ENCODE measurements at places on chromosomes 16 and 17. TPM values are rescaled to one million over a fixed set of nuclear protein-coding genes. Genes with fewer than 3 reads are reported as not detected.

GRCh38 chr16:79897104-79897452, 296.5 kb upstream of the MAF start:
- no peak for DNase-seq

DNA sequence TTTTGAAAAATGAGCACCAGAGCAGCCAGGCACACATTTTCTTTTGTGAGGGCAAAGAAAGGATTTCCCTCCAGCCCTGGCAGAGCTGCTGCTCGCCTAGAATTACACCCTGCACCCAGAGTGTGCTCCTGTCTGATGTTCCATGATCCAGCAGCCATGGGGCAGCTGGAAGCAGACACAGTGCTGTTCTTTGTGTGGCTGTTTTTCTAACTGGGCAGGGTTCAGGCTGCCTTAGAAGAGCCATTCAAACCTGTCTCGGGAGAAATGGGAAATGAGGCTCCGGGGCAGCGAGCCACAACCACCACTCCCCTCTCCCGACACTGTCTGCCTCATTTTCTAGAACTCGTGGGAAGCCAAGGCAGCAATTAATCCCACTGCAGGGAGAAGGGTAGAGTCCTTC, 28.9 kb downstream of the LITAF start:
- DNase-seq, result no peak

GRCh38 chr16:16989368-16989767, 481.4 kb downstream of the XYLT1 start:
- DNase-seq, result no peak

DNA sequence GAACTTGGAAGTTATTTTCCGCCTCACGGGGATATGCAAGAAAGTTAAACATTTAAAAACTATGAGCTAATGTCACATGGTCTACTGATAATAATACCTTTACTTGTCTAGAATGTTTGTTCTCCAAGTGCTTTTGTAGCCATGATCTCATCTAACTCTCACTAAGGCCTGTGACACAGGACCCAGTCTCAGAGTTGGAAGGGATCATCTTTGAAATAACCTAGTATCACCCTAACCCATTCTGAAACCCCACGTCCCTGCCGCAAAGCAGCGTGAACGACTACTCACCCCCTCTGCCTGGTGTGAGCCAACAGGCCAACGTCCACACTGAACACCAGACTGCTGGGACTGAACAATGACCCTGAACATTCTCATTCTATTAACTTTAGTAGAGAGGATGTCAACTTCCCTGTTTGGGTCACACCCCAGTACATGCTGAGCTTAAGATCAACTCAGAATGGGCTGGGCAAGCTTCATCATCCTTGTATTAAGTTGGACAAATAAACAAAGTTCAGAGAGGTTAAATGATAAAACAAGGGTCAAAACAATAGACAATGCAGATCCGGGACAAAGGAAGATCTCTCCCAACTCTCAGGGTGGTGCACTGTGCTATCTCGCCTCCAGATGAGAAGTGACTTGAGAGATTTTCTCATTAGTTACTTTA, 54.8 kb upstream of the BCAR1 start:
- DNase-seq, result no peak

DNA sequence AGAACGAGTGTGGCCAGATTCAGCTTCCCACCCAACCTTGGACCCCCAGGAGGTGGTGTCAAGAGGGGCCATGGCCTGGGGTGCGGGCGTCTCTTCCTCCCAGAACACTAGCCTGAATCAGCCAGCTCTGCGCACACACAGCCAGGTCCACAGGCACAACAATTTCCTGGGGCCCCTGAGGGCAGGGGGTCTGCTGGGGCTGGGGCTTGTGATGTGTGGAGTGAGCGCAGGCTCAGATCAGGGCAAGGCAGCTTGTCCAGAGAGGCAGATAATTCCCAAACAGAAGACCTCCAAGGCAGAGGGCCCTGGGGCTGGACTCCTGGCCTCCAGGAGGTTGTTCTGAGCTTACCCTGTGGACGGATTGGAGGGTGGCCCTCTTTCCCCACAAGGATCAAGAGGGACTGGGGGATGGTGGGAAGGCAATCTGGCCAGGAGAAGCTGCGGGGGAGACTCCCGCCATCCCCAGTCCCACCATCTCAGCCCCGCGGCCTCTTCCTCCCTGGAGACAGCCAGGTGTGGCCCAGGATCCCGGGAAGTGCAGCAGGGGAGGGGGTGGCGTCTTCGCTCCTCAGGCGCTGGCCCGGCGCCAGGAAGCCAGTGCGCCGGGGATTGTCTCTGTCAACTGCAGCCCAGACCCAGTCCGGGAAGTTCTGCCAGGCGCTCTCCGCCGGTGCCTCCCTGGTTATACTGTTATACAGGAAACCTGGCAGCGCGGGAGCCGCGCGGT, 52.0 kb upstream of the AMZ2 start:
- no peak for DNase-seq

GRCh38 chr16:72426386-72426785, 254.4 kb upstream of the PMFBP1 start:
- no peak for DNase-seq

- peak; percentile 83 for DNase-seq
Observed at GRCh38 chr16:695355-696089, 5.3 kb upstream of the WDR24 start.

DNA sequence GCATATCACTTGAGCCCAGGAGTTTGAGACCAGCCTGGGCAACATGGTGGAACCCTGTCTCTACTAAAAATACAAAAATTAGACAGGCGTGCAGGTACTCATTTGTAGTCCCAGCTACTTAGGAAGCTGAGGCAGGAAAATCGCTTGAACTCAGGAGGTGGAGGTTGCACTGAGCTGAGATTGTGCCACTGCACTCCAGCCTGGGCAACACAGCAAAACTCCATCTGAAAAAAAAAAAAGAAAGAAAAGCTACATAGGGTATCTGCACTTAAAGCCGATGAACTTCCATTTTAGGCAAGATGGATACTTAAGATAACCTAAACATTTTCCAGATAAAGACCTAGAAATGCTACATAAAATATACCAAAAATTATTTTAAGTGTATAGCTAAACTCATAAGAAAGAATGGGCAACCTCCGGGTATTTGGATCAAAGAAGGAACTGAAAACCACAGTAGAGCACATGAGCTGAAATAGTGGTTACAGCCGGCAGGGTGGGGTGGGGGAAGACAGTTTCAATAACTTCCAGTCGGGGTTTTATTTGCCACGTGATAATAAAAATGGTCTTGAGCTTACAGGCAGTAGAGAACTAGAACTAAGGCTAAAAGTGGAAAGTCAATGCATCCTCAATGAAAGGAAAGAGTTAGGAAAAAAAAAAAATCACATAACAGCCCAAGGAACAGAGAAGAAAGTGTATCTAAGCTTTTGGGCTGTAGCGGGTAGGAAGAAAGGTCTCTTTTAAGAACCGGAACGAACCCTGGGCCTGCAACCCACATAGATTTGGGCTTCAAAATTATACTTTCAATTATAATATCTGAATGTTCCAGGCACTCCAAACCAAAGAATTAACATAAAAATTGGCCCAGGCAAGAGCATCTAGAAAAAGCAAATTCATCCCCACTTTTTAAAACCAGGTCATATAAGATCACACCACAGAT, 53.1 kb downstream of the CFDP1 start:
- DNase-seq, result peak; percentile 24

DNA sequence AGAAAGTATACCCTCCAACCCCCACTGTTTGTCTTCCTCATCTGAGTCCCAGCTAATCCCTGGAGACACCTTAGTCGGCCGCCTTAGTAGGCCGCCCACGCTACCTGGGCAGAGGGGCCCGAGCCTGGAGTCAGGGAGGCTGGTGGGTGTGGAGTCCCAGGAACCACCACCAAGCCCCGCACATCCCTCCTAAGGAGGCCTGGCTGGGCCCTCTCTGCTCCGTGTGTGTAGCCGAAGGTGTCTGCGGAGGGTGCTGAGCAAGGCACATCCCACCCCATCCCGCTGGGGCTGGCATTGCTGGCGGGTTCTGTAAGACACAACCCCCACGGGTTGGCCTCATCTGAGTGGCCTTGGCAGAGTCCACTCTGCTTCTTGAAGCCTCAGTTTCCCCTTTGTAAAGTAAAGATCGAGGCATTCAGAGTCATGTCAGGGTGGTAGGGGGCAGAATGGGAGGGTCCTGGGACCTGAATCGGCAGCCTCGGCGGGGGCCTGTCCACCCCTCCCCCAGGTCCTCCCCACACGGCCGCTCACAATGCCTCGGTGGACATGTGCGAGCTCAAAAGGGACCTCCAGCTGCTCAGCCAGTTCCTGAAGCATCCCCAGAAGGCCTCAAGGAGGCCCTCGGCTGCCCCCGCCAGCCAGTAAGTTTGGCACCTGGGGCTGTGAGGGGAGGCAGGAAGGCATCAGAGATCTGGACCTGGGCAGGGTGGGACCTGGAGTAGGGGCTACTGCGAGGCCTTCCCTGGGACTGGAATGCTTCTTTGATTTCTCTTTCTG, 15.2 kb upstream of the ADGRG3 start:
- no peak for DNase-seq

DNA sequence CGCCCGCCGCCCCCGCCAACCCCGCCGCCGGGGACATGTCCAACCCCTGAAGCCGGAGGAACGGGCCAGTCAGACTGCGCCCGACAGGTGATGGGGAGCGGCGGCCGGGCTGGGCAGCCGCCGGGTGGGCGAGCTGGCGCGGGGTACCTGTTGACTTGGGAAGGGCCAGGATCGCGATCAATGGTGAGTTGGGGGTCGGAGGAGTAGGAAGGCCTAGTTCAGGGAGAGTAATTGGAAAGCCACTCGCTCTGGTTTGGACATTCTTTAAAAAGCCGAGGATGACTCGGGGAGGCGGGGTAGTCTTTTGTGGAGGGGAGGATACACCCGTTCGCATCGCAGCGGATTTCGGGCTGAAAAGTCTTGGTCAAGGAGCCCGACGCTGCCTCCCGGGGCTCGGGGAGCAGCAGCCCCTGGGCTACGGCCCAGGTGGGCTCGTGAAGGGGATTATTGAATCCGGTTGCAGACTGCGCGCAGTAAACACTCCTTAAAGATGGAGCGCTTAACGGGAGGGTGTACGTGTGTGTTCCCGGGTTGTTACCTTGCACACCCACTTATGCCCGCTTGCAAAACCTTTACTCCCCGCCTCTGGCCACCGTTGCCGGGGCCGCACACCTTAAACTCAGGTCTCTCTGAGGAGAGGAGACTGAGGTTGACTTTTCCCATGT, 123.8 kb downstream of the GOSR1 start:
- DNase-seq, result no peak

- no peak for DNase-seq
Observed at GRCh38 chr16:85678821-85679220, 9.9 kb downstream of the GINS2 start.

DNA sequence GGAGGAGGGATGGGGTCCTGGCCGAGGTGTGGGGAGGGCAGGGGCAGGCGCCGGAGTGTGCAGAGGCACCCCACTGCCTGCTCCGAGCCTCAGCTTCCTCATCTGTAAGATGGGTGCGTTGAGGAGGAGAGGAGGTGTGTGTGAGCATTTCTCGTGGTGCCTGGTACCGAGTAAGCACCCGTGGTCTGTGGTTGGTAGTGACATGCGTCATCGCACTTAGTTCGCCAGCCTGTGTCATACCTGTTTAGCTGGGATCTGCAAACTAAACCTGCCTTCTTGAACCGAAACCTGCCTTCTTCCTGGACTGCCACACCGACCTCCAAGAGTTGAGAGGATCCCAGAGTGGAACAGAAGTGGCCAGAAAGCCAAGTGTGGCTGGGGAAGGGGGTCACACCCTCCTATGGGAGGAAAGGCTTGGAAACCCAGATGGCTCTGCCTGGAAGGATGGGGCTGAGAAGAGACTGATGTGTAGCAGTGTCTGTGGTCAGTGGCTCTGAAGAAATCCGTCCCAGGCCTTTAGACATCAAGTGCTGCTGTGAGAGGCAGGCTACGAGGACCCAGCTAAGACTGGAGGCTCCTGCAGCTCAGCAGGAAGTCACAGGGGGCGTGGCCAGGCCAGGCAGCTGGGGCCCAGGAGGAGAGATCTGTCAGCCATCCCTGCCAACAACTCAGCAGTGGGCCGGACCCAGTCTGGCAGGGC, 162.6 kb upstream of the PLCG2 start:
- peak; percentile 86 for DNase-seq

DNA sequence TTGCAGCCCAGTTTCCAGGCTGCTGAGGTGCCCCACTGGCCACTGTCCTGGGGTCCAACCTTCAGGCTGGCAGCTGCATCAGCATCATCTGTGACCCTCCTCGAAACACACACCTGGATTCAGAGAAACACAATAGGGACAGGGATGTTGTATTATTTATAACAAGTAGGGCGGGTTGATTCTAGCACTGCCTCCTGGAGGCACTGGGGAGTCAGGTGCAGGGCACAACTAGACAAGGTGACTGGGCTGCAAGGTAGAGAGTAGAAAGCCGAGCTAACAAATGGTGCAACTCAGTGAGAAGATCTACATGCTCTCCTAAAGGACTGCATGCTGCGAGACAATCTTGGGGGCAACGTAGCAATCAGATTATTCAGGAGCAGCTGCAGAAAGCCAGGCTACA, 317.3 kb downstream of the SLC39A11 start:
- DNase-seq, result no peak

DNA sequence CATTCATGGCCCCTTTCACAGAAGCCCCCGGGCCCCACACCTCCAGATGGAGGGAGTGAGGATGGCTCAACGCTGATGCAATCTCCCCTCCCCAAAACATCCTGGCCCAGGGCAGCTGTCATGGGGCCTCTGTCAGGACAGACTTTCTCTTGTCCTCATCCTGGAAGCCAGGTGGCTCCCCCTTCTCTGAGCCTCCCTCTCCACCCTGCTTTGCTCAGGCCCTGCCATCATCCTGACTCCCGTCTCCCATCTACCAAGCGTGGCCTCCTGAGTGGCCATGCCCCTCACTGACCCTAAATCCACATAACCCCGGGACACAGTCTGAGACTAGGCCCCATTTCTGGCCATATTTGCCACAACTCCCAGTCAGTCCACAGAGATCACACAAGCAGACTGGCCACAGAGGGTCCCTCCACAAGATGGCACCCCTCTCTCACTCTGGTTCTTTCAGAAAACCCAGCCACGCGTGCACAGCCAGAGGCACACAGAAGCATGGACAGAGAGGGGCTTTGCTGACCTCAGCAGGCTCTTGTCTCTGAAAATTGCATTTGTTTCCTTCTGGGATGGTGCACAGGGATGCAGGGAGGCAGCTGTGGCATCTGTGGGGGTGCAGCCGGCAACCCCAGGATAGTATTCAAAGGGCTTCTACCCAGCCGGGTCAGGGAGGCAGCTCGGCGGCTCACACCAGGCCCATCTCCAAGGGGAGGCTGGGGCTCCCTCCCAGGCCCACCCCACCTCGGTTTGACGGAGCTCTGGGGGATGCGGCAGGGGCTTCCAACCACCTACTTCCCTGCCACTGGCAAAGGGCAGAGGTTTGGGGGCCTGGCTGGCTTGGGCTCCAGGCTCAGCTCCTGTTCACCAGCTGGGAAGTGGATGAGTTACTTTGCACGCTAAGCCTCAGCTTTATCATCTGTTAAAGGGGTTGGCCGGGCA, 16.9 kb downstream of the DOC2B start:
- DNase-seq, result no peak

- no peak for DNase-seq
Observed at GRCh38 chr17:20774472-20775135, 195.1 kb downstream of the CDRT15L2 start.

- no peak for DNase-seq
Observed at GRCh38 chr17:28861393-28862203, 6.8 kb downstream of the ERAL1 start.

- DNase-seq, result no peak
Observed at GRCh38 chr17:15261258-15261801, 3.8 kb downstream of the PMP22 start.

The TBX2 gene
- total RNA-seq, result not detected

The DNAJA3 gene
- total RNA-seq, result 79.2 TPM

The MILR1 gene
- total RNA-seq, result 0.64 TPM

The TEKT5 gene
- not detected for total RNA-seq

The DRC3 gene
- total RNA-seq, result 0.05 TPM

The OR1F1 gene
- total RNA-seq, result not detected

The C17orf67 gene
- 3.5 TPM for total RNA-seq

The FN3K gene
- 3.5 TPM for total RNA-seq
